ENCODE measurements at places on chromosomes 12 and 14. TPM values are rescaled to one million over a fixed set of nuclear protein-coding genes. Genes with fewer than 3 reads are reported as not detected.
A peak's percentile ranks its signal among the peaks of the same experiment; 100 is the strongest.

The GPR132 gene
- 47.4 TPM for total RNA-seq

The TMX1 gene
- total RNA-seq = 59.3 TPM

The ATF1 gene
- total RNA-seq = 29.4 TPM

The OLR1 gene
- total RNA-seq = not detected

The CFAP54 gene
- 1.4 TPM for total RNA-seq

The PAX9 gene
- not detected for total RNA-seq

The MYH6 gene
- total RNA-seq = 1.0 TPM

The CLEC4D gene
- not detected for total RNA-seq

The METTL1 gene
- total RNA-seq = 22.1 TPM

The GPR84 gene
- 0.32 TPM for total RNA-seq

DNA sequence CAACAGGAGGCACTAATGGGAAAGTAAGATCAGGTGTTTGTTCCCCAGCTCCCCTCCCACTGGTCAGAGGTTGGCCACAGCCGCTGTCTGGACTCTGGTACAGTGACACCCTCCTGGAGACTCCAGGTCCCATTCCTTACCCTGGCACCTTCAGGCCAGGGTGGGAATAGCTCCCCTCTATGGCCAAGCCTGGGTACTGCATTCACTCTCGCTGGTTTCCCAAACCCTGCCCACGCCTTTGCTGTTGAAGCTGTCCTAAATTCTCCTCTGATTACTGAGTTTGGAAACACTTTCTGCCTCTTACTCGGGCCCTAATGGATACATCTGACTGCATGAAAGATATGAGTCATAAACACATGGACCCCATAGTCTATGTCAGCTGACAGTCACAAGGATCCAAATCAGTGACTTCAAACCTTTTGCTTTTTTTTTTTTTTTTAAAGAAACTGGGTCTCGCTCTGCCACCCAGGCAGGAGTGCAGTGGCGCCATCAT is 17.9 kb downstream of the HRK start:
- no peak for DNase-seq

DNA sequence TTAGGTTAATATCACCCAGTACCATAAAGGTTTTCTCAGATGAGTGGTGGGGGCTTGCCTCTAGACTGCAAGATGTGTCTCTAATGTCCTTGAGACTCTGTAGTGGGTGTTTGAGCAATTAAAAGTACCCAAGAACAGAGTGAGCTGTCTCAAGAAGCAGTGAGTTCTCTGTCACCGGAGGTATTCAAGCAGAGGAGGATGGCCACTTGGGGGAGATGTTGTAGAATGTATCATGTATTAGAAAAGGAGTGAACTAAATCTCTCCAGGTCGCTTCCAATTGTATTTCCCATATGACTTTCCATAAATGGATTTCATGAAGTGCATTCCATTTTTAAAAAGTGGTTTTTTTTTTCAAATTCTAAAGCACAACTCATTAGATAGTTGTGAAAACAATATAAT is 35.0 kb downstream of the SLC17A8 start:
- DNase-seq = no peak

DNA sequence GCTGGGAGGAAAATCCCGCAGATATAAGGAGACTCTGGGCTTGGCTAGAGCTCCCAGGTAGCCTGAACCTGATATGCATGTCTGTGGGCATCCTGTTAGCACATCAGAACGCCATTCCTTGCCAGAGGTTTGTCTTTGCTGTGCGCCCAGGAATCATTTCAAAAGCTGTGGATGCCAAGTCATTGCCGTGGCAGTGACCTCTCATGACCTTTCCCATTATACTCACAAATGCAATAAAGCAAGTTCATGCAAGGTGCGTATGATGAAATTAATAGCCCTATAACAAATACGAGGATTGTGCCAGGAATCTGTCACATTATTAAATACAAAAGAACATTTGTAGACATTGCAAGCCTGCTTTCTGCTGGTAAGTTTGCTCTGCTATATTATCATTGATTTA is 229.1 kb upstream of the PELI2 start:
- DNase-seq = no peak

DNA sequence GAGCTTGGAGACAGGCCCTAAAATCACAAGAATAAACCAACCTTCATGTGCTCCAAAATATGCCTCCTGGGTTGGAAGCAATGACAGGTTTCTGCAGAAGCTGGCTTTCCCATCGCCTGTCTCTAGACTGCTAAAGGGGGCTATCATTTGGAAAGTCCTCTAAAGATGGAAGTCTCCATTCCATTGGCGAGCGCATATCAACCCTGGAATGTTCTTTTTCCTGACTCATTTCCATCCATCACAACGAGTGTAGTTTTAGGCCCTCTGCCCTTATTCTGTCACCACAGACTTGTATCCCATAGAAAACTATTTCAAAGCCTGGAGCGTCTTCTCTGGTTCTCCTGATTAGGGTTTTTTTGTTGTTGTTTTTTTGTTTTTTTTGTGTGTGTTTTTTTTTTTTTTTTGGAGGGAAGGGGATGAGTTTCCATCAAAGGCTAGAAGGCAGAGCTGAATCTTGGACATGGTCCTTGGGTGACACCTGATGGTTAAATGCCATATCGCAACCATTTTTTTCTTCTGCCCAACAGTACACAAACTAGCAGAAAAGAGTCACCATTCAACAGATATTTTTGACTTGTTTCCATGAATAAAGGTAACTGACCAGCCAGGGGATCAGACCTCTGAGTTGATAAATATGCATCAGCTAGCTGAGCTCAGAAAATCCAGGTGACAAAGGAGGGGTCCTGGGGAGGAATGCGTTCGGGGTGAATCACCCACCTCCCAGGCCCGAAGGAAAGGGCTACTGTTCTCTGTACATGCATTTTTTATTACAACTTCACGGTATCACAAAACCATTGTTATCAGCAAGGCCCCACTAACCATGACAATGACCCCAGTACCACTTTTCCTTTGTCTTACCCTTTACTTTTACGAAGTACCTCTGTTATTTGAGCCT is 40.5 kb downstream of the KCNA5 start:
- DNase-seq = no peak

- no peak for DNase-seq
Observed at GRCh38 chr12:50018968-50019367, 6.3 kb downstream of the RACGAP1 start.

GRCh38 chr12:118237052-118237665 is 101.2 kb downstream of the PEBP1 start:
- no peak for DNase-seq

- no peak for DNase-seq
Observed at GRCh38 chr14:66827182-66827581, 319.2 kb downstream of the GPHN start.

GRCh38 chr12:68538726-68539614 is 71.7 kb upstream of the RAP1B start:
- peak; percentile 77 for DNase-seq

GRCh38 chr12:111202237-111202915 is 166.5 kb downstream of the PHETA1 start:
- peak; percentile 52 for DNase-seq

DNA sequence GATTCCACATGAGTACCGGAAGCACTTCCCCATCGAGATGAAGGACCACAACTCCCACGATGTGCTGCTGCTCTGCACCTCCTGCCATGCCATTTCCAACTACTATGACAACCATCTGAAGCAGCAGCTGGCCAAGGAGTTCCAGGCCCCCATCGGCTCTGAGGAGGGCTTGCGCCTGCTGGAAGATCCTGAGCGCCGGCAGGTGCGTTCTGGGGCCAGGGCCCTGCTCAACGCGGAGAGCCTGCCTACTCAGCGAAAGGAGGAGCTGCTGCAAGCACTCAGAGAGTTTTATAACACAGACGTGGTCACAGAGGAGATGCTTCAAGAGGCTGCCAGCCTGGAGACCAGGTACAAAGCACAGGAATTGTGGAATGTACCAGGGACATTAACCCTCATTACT is 22.4 kb upstream of the GALNT16 start:
- no peak for DNase-seq

DNA sequence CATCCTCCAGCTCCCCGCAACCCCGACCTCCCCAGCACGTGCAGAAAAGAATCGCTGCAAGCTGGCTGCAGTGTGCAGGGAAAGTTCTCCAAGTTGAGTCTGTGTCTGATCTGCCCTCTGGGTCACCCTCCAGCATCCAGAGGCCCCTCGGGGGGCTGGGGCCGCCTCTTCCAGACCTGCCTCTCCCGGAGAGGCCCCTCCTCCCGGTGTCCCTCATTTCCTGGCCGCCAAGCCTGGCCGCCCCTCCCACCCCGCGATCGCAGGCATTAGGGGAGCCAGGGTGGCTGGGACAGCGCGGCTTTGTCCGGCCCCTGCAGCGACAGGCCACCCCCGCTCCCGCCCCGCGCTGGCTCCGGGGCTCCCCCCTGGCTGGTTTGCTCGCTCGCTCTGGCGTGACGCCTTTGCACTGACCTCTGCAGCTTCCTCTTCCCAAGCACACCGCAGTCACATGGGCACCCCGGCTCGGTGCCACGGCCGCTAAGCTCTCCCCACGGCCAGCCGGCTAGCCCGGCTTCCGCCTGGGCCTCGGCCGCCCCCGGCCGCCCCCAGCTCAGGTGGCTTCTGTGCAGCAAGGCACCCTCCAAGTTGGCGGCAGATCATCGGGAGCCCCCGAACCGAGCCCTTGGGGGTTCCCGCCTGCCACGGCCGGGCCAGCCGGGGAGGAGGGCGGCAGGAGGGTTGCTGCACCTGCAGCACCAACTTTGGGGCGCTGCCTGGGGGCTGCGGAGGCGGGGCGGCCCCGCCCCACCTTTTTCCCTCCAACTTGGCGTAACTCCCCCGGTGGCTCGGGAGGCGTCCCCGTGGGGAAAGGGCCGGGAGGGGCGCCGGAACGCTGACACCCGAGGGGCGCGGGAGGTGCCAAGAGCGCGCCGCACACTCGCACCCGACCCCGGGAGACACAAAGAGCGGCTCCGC is 43.7 kb downstream of the KDM2B start:
- peak; percentile 79 for DNase-seq

DNA sequence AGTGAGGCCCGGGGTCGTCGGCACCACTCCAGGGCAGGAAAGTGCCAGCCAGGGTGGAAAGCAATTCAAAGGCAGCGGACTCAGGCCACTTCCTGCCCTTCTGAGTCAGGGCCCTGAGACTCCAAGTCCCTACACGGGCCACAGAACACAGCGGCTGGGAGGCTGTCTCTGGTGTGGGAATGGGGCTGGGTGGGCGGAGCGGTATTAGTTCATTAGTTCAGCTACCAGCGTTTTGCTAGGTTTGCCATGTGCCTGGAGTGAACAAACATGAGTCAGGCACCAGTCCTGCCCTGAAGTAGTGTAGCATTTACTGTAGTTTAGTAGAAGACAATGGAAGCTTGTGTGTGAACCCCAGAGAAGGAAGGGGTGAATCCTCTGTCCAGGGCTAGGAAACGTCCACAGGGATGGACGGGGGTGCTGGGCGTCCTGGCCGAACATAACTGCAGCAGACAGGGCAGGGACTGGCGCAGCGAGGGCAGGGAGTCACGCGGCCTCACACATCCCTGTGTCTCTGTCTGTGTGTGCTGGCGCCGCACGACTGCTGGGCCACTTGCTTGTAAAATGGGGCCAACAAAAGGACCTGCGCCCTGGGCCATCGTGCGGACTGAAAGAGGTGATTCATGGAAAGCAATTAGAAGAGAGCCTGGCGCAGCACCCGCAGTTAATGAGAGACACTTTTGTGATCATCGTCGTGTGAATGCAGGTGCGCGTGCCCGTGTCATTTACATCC is 186.4 kb upstream of the PRMT8 start:
- no peak for DNase-seq

- DNase-seq = no peak
Observed at GRCh38 chr14:85234156-85235025, 295.6 kb upstream of the FLRT2 start.

DNA sequence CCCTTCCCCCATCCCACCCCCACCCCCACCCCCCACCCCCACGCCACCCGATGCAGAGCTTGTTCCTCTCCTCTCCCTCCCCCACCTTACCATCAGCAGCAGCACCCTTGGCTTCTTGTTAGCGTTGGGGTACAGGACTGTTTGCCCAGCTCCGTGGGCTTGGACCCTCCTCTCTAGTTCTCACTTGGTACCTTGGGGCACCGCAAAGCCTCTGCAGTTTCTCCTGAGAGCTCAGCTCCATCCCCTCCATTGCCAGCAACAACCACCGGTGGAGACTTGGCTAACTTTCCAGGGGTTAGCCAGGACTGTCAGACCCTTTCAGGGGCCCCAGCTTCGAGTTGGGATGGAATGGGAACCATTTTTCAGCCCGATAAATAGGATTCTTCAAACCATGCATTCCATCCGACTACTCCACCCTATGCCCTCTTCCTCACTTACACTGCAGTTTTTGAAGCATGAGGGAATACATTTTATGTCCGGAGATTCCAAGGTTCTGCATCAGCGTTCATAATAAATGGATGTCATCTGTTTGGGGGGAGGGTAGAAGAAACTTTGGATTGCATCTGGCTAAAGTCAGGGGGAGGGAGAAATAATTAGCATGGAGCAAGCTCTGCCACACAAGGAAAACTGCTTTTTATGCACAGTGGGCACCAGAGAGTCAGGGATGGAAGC is 1.1 kb downstream of the SCN8A start:
- DNase-seq = no peak

DNA sequence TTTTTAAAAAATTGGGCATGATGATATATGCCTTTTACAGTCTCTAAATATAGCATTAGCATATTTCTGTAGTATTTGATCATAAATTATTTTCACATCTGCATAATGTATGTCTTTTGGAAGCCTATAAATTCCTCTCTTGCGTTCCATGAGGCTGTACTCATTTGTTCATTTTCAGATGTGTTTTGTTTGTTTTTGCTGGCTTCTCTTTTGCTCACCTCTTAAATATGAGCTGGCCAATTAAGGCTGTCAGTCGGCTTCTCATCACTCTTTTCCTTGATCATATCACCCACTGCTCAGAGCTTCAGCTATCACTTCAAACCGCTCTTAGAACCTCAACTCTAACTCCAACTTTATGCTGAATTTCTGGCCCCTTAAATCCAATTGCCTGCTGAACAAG is 6.6 kb downstream of the TMEM263 start:
- DNase-seq = no peak
